Type B pancreatic cell (in vitro differentiated cells): ENCODE measurements at places on chromosomes 7 and 10. TPM values are rescaled to one million over a fixed set of nuclear protein-coding genes. Genes with fewer than 3 reads are reported as not detected.

- no peak for DNase-seq
Observed at GRCh38 chr10:31836569-31837406, 91.8 kb downstream of the ARHGAP12 start.

- DNase-seq = no peak
Observed at GRCh38 chr10:108500396-108500795, 1335.9 kb upstream of the SORCS1 start.

GRCh38 chr10:69626826-69627225, 3.2 kb upstream of the FAM241B start:
- no peak for DNase-seq

DNA sequence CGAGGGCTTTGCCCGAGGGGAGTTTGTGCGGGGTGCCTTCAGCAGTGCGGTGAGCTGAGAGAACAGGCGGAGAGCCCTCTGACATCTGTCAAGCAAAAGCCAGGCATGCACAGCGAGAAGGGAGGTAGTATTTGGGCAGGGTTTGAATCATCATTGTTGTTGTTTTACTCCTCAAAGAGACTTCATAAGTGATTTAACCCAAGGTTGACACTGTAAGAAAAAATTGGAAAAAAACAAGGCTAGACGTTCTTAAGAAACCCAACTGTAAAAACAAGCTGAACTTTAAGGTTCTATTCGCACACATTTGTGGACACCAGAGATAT, 1.3 kb downstream of the ADAM22 start:
- DNase-seq = no peak

DNA sequence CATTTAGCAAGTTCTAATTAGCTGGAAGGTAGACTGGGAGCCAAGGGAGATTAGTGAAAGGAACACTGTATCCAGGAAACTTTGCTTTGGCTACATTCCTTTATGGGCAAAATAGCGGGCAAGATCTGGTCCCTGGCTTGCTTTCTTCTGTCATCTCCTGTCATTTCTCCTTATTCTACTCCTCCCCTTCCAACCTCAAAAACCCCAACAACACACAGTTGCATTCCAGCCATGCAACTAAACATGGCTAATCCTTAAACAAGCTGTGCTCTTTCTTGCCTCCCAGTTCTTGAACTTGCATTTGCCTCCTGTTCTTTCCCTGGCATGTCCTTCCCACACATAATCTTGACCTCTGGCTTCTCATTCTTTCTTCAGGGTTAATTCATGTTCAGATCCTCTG, 59.5 kb upstream of the CDCA7L start:
- DNase-seq = no peak

GRCh38 chr10:89147256-89147655, 59.9 kb downstream of the CH25H start:
- no peak for DNase-seq

DNA sequence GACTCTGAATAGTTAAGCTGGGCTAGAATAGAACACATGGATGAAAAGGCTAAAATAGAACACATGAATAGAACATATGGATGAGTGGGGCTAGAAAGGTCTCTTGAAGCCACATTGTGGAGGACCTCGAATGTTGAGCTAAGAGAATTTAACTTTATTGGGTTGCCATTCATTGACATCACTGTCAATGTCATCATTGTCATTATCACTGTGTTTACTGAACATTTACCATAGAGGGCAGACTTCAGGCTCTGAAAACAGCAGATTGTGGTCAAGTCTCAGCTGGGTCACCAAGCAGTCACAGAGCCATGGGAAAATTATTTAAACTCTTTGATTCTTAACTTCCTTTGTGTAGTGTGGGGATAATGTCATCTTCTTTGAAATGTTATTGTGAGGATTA, 80.4 kb downstream of the WDFY4 start:
- DNase-seq = no peak

The WEE2 gene
- not detected in 2 replicates for total RNA-seq

The ICA1 gene
- 9.8 and 14.9 TPM in 2 replicates for total RNA-seq

The VIPR2 gene
- total RNA-seq = 0.12 and 0.31 TPM in 2 replicates

The SFTPD gene
- 0.24 and 0.38 TPM in 2 replicates for total RNA-seq
